Right ventricle myocardium inferior (tissue), 1 donor: ENCODE measurements at places on chromosomes 1 and 21.

DNA sequence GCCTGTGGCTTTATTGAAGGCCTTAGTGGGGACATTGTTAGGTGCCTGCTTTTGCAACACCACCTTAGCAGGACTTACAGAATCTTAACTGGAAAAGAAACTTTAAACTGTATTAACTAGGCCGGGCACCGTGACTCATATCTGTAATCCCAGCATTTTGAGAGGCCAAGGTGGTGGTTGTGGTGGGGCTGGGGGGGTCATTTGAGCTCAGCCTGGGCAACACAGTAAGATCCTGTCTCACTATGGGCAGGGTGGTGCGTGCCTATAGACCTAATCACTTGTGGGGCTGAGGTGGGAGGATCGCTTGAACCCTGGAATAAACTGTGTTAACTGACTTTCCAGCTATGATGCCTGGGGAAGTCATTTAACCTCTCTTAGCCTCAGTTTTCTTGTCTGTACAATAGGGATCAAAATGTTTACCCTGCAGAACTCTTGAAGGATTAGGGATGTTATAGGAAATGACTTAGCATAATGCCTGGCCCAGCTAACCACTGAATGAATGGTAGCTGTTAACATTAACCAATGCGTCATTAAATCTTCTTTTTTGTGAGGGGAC lies 39.5 kb downstream of the IER5 start:
- no peak for DNase-seq

DNA sequence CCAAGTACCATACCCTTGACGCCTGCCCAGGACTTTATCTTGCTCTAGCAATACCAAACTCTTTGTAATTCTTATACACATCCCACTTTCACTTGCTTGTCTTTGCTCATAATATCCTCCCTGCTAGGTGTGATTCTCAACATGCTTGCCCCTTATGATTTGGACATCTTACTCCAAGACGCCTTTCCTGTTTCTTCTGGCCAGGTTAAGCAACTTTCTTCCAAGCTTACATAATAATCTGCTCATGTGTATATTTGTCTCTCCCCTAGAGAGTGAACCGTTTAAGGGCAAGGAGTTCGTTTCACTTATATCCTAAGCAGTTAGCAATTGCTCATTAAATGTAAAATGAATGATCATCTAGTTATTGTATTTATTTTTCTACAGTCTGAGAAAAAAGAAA lies 21.8 kb downstream of the CRYZL1 start:
- no peak for DNase-seq

GRCh38 chr1:206915030-206915735 lies 6.6 kb downstream of the FCMR start:
- DNase-seq = no peak

DNA sequence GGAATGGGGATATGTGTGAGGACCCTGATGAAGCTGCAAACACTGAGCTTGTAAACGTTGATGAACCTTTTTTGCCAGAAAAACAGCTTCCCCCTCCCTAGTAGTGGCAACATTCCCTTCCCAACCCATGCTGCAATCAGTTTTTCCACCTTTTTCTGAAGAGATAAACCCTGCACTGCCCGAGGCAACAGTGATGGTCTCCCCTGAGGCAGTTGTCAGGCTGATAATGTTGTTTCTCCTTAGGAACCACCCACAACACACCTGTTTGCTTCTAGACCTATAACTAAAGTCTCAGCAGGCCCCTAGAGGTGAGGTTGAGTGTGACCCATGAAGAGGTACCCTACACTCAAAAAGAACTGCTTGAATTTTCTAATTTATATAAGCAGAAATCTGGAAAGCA lies 922.4 kb upstream of the ADGRL4 start:
- no peak for DNase-seq

- DNase-seq = no peak
Measured at GRCh38 chr1:184986250-184986649, 11.9 kb upstream of the NIBAN1 start.

- no peak for DNase-seq
Measured at GRCh38 chr21:25772686-25773085, 37.9 kb downstream of the GABPA start.

- DNase-seq = no peak
Measured at GRCh38 chr1:27560268-27561123, 43.4 kb downstream of the AHDC1 start.

DNA sequence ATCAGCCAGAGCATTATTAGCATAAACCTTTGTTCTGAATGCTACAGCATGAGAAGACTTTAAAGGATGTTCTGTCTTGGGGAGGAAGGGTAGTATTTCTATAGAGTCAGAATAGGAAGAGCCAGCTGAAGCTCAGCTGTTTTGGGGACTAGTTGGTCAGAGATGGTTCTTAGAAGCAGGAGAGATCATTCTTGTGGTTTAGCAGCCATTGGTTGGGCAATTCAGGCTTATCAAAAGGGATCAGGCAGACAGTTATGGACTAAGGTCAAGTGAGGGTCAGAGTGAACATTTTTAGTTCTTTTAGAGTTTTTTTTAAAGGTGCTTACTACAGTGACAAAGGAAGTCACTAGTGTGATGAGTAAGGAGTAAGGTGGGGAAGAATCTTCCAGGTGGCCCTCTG lies 245.5 kb downstream of the RPS6KC1 start:
- DNase-seq = no peak

- no peak for DNase-seq
Measured at GRCh38 chr1:241323514-241324195, 33.4 kb downstream of the RGS7 start.

DNA sequence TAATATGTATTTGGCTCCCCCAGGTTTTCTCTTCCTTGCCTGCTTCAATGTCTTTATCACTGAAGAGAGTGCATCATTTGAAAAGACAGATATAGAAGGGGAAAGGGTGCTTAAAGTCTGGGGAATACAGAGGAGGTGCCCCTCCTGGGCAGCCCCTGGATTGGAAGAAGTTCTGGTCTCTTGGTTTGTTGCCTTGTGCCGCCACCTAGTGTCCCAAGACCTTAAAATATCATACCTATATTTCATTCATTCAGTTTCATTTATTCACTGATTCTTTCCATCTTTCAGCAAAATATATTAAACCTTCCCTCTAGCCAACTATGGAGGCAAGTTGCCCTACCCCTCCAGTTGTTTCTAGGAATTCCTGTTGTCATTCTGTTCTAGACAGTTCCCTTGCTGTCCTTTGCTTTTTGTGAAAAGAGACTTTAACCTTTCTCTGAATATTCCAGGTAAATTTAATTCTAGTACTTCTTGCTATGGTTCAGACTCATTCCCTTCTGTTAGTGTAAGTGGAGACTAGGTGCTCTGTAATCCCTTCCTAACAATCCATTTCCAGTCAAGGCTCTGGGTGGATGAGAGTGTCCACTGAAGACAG lies 56.1 kb downstream of the MEF2D start:
- no peak for DNase-seq

DNA sequence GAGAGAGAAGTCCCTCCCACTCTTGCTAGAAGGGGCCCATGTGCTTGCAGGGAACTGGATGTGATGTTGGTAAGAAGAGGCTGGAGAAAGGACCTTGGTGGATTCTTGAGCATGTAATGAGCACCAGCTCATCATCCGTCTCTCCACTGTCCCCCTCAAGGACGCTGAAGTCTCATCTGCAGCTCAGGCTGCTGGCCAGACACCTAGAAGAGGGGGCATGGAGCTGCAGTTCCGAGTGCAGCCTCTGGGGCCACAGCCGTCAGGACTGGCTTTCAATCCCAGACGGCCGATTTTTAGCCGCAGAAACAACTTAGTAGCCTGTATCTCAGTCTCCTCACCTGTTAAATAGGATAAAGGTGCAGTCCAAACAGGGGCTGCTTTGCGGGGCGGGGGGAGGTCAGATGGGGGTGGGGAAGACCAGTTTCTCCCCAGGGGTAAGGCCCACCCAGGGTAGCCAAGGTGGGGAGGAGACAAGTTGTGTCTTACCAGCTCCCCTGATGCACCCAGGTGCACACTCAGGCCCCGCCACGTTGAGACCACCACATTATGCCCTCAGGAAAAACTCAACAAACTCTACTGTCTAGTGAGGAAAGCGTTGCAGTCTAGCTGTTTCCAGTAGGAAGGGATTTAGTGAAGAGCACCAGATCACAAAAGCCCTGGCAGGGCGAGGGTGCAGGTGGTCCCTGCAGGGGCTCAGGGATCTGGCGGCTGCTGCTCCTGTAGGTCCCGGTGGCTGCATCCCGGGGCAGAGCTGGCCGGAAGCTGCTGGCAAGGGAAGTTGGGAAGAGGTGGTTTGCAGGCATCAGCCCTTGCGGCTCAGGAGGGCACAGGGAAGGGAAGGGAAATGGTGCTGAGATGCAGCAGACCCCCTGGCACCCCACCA lies 29.5 kb downstream of the LDLRAP1 start:
- DNase-seq = no peak

DNA sequence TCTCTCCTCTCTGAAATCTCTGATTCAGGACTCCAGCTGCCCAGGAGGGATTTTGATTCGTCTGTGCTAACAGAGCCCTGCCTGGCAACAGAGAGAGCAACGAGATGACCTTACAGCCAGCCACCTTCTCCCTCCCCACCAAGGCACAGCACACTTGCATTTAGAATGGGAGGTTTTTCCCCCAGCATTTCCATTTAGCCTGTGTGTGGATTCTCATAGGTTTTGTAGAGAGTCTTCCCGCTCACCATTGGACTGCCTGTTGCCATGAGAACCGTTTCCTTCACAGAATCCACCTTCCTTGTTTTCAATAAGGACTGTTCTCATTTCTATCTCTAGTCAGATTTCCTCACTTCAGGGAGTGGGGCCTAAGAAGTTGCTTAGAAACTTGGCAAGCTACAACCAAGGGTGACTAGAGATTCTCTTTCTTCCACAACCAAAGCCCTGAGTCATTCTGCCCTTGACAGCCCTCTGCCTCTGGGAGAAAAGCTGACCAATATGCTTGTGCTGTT lies 5.8 kb upstream of the IKBKE start:
- no peak for DNase-seq

DNA sequence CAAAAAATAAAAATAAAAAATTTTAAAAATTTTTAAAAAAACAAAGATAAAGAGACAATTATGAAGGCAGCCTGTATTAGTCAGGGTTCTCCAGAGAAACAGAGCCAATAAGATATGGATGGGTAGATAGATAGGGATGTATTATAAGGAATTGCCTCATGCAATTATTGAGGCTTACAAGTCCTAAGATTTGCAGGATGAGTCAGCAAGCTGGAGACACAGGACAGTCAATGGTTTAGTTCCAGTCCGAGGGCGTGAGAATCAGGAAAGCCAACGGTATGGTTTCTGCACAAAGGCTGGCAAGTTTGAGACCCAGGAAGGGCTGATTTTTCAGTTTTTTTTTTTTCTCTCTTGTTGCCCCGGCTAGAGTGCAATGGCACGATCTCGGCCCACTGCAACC lies 24.1 kb upstream of the EIF4G3 start:
- DNase-seq = no peak

- no peak for DNase-seq
Measured at GRCh38 chr1:221105578-221105977, 226.3 kb downstream of the HLX start.

DNA sequence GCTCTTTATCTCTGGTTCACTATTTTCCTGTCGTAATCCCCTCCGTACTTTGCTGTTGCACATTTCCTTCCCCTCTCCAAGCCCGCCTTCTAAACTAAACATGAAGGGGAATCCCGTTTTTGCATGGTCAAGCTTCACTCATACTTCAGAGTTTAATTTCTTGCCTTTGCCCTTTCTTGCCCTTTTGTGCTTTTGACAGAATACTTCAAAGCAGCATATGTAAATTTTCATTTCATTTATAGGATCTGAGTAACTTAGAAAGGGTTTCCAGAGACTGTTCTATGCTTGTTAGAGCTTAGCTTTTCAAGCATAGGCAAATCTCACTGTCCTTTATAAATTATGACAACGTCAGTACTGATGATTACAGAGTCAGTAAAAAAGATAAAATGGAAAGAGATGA lies 27.7 kb downstream of the SPATA45 start:
- DNase-seq = no peak

DNA sequence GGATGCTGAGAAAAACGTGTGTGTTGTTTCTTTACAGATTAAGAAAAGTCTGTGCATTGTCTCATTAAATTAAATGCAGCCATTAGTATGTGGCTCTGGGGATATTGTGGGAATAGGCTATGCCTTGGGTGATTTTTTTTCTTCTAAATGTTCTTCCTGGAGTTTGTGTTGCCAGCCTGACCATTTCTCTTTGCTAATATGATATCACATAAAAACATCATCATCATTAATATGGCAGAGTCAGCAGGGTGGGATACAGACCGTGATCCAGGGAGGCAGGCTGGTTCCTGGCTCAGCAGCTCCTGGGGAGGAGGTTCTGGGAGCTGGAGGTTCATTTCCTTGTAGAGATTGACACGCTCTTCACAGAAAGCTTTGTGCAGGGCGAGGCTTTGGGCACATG lies 60.7 kb upstream of the SELENON start:
- DNase-seq = no peak

DNA sequence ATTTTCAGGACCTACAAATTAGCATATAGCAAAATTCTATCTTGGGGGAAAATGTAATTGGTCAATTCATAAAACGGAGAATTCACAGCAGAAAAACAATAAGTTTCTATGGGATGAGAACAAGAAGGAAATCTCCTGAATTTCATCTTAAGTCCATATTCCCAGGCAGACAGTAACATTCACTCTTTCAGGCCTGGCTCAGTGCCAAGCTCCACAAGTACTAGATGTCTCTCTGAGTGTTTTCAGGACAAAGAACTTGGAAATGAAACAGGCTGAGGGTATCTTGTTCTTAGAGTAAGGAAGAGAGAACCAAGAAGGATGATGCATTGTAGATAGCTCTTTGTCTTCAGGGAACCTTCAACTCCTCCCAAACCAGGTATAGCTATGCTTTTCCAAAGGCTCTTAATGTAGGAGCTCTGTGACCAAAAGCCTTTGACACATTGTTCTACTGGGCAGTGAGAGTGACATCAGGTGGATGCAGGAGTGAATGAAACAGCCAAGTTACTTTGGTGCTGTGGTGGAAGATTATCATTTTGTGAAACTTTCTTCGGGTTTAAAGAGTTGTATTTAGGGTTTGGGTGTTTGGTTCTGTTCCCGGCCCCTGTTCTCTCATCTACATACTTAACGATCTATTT lies 298.3 kb downstream of the GPATCH2 start:
- no peak for DNase-seq

- no peak for DNase-seq
Measured at GRCh38 chr1:224541901-224542630, 74.1 kb upstream of the CNIH3 start.

GRCh38 chr1:205301205-205301821 lies 20.2 kb downstream of the NUAK2 start:
- DNase-seq = no peak

DNA sequence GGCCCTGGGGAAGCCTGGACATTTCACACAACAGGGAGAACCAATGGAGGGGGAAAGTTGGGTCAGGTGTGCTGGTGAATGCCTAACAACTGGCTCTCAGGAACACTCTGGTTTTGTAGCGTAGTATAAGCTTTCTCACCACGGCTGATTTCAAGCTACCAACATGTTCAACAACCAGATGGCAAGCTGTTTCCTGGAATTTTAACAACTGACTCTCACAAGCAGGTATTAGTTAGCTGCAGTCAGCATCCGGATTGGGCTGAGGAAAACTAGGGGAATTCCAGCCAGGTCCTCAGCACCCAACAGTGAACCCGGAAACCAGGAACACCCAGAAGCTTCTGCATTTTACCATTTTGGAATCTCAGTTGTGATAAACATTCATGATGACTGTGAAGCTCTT lies 162.3 kb upstream of the CAMK1G start:
- DNase-seq = no peak
